ENCODE measurements at places on chromosomes 7 and 10. TPM values are rescaled to one million over a fixed set of nuclear protein-coding genes. Genes with fewer than 3 reads are reported as not detected.

Gene FKBP6
- not detected for total RNA-seq

Gene CCDC146
- total RNA-seq, result 0.46 TPM

Gene RAB18
- total RNA-seq, result 43.9 TPM

Gene ACBD5
- total RNA-seq, result 21.4 TPM

Gene PRTFDC1
- total RNA-seq, result 19.9 TPM

Gene AUTS2
- 0.30 TPM for total RNA-seq

Gene HABP2
- total RNA-seq, result not detected

Gene SYT15
- not detected for total RNA-seq
